ENCODE measurements at places on chromosomes 16 and 17.

GRCh38 chr16:85872734-85873133, 26.2 kb upstream of the IRF8 start:
- DNase-seq = no peak

DNA sequence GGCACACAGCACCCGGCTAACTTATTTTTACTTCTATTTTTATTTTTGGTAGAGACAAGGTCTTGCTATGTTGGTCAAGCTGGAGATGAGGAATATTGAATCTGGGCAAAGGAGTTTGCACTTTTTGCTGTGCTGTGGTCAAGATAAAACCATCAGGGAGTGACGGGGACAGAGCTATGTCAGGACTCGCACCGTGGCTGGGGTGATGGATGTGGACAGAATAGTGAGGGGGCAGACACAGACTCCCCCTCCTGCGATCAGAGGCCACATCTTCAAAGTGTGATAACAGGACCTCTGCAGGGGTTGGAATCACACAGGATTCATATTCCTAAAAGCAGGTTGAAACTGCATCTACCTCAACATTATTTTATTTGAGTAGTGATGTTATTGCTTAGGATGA, 25.6 kb downstream of the IL21R start:
- no peak for DNase-seq

- DNase-seq = no peak
Measured at GRCh38 chr16:85019659-85020245, 7.8 kb upstream of the KIAA0513 start.

DNA sequence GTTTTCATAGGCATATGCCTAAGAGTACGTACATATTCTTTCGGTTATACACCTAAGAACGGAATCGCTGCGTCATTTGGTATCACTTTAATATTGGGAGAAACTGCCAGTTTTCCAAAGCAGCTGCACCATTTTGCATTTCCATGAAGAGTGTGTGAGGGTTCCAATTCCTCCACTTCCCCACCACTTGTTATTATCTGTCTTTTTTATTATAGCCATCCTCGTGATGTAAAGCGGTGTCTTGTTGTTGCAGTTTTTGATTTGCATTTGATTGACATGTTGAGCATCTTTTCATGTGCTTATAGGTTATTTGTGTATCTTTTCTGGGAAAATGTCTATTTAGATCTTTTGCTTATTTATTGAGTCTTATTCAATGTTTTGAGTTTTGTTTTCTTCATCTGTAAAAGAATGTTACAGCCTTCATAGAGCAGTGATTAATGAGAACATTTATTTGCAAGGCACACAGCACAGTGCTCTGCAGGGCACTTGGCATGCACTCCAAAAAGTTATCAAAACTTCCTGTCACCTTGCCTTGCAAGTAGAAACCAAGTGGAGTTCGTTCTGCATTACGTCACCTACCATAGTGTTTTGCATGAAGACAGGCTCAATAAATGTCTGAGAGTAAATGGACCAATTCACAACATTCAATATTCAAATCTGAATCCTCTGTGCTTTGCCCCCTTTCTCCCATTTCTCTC, 26.6 kb upstream of the ST6GALNAC1 start:
- no peak for DNase-seq

- no peak for DNase-seq
Measured at GRCh38 chr17:81522491-81523401, 5.4 kb upstream of the FSCN2 start.

DNA sequence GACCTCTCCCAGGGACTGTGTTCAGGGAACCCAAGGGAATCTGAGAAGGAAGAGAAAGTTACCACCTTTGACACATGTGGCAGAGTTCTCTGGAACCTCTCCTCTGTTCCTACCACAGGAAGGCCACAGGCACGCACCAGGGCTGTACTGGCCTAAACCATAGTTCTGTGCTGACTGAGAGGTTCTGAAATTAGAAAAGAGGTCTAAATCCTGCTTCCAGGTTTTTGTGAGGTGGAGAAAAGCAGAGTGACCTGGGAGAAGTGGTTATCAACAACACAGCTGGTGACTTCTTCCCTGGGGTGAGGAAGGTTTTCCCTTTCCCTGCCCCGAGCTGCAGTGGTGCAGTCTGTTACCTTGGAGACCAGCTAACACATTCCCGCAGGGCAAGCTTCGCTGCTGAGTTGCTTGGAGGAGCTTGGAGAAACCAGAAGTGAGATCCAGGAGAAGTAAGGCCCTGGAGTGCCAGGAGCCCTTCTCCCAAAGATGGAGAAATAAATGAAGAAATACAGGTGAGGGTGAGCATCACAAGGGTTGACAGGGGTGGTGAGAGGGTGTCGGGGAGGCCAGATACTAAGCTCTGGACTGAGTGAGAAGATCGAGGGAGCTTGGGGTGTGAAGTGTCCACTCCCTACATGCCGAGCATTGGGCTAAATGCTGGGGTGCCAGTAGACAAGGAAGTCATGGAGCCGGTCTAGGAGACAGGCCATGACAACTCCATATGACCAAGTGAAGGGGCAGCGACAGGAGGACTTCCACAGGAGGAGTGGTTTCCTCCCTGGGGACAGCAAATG, at the start of gene VWA3A:
VWA3A (plus strand) TSS at position 399 of the 791 bp plus-strand sequence; CDS start at position 496, 97 bp downstream.
- no peak for DNase-seq

GRCh38 chr17:20935740-20936139, 107.1 kb downstream of the USP22 start:
- DNase-seq = peak; percentile 14
